ENCODE measurements at places on chromosomes 3 and 15.
A peak's percentile ranks its signal among the peaks of the same experiment; 100 is the strongest.

- no peak for DNase-seq
Measured at GRCh38 chr3:59908280-59908679, 858.5 kb upstream of the CFAP20DC start.

DNA sequence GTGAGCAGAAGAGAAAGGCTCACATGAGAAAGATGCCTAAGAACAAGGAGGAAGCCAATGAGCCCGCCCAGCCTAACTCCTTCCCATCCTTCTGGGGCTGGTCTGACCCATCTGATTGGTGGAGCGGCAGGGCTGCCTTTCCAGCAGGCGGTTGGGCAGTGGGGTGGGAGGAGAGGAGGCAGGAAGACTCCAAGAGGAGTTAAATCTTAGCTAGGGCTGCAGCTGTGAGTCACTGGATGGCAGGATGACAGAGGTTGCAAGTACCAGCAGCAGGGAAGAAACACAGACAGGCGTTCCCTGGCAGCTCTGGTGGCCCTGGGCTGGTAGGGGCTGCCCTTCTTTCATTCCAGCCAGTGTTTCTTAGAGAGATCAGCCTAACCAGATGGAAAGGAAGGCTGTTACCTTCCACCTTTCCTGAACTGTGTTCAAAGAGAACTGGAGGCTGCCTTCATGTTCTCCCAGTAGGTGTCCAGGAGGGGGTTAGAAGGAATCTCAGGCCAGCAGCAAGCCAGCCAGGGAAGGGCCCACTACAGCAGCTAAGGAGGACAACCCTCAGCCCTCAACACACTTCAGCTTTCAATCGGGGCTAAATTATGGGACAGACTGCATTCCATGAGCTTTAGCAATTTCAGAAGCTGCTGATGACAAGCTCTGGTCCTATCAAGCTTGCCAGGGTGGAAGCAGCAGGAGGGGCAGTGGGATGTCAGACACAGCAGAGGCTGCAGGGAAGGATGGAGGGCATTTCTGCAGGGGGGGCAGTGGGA lies 50.3 kb downstream of the CHSY1 start:
- peak; percentile 99 for DNase-seq

DNA sequence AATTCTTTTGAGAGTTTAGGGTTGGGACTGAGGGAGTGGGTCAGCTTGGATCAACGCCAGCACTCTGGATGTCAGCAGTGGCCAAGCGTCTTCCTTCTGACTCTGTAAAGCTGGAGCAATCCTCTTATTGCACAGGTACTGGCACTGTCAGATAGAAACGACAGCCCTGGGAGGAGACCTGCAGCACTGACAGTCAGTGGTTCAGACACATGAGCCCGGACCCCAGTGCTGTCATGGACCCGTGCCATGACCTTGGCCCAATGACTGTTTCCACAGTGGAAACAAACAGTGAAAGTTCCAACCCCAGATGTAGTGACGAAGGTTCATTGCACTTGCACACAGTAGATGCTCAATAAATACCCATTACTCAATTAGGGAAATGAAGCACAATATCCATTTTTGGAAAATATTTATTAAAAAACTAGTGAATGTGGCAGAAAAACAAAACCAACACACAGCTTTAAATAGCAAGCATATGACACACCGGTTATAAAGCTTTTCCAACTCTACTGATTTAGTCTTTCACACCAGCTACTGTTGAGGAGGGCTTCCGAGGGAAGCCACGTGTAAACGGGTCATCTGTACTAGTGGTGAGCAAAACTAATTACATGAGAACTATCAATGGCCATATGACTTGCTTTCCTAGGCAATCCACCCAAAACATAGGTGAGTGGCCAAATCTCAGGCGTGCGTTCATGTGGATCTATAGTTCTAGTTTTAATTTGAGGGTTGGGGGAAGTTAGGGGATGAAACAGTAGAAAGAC lies 22.1 kb downstream of the SIAH2 start:
- DNase-seq, result no peak

DNA sequence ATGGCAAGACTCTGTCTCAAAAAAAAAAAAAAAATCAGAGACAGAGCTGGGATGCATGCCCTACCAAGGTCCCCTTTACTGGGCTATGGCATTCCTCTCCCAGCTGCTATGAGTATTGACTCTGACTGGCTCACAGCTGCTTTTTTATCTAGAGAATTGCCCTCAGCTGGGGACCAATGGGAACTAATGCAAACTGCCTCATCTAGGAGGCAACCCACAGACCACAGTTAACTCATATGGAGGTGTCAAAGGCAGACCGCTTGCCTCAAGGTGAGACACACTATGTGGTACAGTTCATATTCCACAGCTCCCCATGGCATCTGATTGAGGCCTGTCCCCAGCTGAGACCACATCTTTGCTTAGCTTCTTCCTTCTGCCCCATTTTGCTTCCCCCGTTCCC lies 183.5 kb upstream of the EOMES start:
- no peak for DNase-seq

DNA sequence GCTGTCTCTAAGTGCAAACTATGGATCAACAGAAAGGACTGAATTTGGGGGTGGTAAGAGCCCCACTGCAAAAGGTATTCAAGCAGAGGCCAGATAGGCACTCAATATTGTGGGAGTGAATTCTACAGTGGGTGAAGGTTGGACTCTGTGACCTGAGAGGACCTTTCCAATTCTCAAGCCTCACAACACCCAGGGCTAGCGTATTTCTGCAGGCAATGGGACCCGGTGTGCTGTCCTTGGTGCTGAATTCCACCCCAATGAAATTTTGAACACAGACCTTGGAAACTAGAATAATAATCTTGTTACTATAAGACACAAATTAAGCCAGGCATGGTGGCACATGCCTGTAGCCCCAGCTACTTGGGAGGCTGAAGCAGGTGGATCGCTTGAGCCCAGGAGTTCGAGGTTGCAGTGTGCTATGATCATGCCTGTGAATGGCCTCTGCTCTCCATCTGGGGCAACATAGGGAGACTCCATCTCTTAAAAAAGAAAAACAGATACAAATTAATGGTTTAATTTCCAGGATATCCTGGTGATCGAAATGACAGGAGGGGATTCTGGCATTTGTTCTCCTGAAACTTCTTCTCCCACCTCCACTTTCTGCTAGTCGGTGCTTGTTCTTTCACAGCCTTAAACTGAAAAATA lies 135.4 kb downstream of the RAB11A start:
- peak; percentile 18 for DNase-seq

GRCh38 chr3:64575211-64575844 lies 112.5 kb downstream of the ADAMTS9 start:
- peak; percentile 10 for DNase-seq

DNA sequence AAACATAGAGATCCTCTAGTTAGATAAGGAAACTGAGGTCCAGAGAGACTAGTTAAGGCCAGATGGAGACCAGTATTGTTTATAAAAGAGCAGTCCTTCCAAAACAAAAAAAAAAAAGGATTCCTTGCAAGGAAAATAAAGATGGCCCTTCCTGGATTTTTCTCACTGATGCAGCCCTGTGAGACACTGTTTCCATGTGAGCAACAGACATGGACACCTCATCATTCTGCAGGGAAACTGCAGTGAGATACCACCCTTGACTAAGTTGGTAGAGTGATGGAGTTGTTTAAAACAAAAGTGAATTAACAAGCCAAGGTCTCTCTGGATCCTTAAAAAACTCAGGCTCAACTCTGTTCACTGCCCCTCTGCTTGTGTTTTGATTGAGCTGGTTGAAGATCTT lies 65.6 kb upstream of the MYZAP start:
- no peak for DNase-seq

DNA sequence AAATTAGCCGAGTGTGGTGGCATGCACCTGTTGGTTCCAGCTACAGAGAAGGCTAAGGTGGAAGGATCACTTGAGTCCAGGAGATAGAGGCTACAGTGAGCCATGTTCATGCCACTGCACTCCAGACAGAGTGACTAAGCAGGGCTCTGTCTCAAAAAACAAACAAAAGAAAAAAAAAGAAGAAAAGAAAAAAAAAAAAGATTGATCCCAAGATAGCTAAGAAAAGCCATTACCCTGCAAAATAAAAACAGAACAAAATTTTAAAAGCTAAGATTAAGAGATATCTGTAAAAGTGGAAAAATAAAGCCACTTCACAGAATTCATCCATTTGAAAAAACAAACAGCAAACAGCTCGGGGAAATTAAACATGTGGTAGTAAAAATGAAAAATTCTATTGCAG lies 23.8 kb downstream of the LRRC2 start:
- no peak for DNase-seq

DNA sequence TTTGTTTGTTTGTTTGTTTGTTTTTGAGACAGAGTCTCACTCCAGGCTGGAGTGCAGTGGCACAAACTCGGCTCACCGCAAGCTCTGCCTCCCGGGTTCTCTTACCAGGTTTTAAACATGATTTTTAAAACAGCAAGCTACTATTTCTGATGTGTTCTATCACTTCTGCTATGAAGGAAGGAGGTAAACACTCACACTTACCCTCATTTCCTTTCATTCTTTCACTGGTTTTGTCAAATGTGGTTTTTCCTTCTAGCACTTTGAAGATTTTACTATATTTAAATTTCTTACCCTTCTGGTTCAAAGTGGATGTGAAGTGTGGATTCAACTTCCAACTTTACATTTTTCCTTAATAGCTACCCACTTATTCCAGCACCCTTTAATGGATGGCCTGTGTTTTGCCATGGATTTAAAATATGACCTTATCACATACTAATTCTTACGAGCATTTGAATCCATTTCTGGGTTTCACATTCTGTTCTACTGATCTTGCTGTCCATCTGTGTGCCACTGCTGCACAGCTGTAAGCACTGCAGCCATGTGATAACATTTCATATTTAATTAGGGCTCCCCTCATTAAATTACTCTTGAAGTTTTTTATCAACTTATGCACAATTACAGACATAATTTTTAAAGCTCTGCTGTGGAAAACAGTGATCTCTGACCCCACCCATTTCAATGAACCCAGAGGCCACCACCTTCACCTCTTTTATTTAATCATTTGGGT lies 42.3 kb downstream of the TXNRD3 start:
- no peak for DNase-seq

- no peak for DNase-seq
Measured at GRCh38 chr3:18446149-18446825, 21.1 kb upstream of the SATB1 start.

DNA sequence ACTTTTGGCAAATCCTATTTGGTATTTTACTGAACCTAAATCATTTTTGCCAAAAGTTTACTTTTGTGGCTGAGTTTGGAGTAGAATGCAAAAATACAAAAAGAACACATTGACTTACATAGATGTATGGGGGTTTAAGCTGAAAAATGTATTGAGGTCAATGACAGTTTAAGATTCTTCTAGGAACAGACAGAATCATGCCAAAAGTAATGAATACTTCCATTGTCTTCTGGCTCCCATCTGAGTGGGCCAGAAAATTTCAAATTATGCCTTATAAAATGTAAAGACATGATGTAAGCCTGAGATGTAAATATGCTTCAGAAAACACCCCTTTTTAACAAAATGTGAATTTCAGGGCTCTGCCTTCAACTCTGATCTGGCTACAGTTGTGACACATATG lies 375.1 kb upstream of the DPH6 start:
- no peak for DNase-seq

DNA sequence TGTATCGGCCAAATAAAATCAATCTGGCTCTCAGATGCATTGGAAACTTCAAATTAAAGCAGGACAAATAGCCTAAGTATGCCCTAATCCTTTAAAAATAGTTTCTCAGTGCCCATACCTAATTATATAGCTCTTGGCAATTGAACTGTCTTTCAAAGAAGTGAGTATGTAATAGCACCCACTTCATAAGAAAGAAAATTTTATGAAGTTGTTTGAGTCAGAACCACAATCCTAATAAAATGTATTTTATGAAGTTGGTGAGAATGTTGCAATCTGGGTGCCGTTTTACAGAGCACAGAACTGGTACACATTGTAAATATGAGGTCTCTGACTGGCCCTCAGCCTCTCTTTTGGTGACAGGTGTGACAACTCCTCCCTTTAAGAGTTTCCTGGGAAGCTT lies 45.4 kb downstream of the EPHB1 start:
- no peak for DNase-seq

- DNase-seq, result no peak
Measured at GRCh38 chr3:193777524-193777923, 184.5 kb downstream of the OPA1 start.

- DNase-seq, result peak; percentile 41
Measured at GRCh38 chr15:41961001-41961518, 11.3 kb downstream of the EHD4 start.

GRCh38 chr15:68032672-68033071 lies 21.4 kb upstream of the PIAS1 start:
- no peak for DNase-seq

- DNase-seq, result no peak
Measured at GRCh38 chr15:48872632-48873031, 5.3 kb upstream of the EID1 start.

GRCh38 chr3:56375654-56376053 lies 92.6 kb downstream of the ERC2 start:
- no peak for DNase-seq

DNA sequence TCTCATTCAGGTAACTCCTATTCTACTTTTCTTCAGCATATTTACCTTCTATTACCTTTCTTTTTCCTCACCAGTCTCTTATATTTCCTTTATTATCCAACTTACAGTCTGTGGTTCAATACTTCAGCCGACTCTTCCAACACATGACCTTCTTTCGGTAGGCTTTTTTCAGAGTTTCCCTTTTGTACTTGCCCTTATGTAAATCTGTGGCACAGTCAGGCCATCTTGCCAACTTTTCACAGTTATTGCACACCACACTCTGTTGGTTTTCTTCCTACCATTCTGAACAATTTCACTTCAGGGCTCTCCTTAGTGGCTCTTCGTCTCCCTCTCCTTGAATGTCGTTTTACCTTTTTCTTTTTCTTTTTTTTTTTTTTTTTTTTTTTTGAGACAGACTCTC lies 427.8 kb downstream of the LPP start:
- DNase-seq, result no peak
